ENCODE measurements at places on chromosomes 3 and 15.

- peak; percentile 67 for DNase-seq
These were observed 279.1 kb upstream of the THRB start for GRCh38 chr3:24773798-24774197.

DNA sequence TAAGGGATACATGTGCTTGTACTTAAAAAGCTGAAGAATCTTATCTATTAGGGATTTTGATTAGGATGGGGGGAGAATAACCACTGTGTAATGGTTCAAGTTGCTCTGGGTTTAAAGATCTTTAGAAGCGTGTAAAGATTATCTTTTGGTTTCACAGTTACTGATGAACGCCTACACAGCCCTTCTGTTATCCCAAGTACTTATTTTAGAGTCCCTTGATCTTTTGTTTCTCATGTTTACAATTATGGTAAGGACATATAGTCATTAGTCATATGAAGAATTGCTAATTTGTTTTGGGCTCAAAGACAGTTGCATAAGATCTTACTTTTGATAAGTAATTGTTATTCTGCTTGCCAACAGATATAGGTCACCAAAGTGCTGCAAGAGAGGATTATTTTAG, 160.1 kb downstream of the PLCL2 start:
- DNase-seq = peak; percentile 45

GRCh38 chr3:48694610-48695392, 9.1 kb upstream of the NCKIPSD start:
- peak; percentile 90 for DNase-seq

GRCh38 chr3:13655061-13655913, 106.4 kb downstream of the FBLN2 start:
- peak; percentile 21 for DNase-seq

DNA sequence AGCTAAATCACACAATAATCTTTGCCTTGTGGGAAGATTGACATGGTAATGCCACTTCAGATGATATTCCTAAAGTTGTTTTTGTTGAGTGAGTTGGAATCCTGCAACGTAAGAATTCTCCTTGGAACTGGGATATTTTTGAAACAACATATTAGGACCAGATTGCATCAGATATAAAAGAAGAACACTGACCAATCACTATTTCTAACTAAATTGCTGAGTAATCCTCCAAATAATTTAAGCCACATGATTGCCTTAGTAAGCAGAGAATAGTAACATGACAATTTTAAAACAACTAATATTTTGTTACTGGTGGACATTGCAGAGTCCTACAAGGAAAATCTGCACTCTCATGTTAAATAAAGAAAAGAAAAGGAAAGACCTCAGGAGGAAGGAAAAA, 353.9 kb upstream of the LMCD1 start:
- peak; percentile 62 for DNase-seq

DNA sequence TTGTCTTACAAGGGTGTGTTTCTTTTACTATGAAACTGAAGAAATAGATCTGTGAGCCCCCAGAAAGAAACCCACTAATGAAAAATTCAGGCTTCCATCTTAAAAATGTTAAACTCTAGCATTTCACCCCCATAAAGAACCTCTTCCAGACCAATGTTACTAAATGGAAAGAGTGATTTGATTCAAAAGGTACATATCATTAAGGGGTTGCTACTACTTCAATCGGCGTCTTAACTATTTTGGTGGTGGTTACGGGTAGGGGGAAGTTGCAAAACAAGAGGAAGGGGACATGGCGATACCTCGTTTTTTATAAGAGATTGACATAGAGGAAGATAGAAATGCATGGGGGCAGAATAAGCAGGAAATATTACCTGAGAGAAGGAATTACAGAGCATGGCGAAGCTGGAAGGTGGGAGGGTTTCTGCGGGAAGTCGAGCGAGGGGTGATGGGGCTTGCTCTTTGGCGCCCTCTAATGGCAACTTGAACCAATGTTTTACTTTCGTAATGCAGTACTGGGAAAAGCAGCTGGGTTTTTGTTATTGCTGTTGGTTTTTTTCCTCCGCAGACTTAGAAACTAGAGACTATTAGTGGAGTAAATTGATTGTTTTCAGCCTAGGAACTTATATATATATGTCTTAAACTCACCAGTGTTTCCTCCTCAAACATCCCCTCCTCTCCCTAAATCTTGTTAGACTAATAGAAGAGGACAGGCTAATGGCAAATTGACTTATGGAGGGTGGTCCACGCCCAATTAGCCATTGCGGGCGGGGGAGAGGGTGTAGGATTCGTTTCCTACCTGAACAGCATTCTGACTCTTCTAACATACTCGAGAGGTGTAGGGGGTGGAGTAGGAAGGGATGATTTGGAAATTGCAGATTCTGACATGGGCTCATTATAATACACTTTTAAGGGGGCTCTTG, 11.3 kb upstream of the SOX2 start:
- DNase-seq = peak; percentile 75

DNA sequence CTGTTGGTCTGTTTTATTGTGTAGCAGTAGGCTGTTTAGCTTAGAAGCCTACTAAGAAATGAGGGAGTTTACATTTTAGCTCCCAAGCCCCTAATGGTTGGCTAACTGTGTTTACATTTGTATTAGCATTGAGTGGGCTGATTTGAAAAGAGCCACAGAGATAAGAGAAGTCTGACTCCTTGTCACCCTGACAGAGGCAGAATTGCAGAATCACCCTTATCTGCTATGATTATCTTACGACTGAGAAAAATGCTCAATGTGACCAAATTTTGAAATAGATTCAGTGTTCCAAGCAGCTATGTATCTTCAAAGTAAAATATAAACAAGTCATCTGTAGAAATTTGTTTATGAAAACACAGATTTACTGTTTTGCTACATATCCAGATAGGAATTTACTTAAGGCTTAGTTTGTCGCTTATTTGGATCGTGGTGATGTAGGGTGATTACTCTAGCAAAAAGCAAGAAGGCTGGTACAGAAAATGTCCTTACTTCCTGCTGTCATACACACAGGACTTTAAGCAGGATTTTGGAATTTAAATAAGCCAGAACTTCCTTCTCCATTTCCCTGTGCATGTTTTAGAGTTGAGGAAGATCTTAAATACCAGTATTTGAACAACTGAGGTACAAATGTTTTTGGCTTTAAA, 19.0 kb downstream of the SEMA6D start:
- DNase-seq = no peak

DNA sequence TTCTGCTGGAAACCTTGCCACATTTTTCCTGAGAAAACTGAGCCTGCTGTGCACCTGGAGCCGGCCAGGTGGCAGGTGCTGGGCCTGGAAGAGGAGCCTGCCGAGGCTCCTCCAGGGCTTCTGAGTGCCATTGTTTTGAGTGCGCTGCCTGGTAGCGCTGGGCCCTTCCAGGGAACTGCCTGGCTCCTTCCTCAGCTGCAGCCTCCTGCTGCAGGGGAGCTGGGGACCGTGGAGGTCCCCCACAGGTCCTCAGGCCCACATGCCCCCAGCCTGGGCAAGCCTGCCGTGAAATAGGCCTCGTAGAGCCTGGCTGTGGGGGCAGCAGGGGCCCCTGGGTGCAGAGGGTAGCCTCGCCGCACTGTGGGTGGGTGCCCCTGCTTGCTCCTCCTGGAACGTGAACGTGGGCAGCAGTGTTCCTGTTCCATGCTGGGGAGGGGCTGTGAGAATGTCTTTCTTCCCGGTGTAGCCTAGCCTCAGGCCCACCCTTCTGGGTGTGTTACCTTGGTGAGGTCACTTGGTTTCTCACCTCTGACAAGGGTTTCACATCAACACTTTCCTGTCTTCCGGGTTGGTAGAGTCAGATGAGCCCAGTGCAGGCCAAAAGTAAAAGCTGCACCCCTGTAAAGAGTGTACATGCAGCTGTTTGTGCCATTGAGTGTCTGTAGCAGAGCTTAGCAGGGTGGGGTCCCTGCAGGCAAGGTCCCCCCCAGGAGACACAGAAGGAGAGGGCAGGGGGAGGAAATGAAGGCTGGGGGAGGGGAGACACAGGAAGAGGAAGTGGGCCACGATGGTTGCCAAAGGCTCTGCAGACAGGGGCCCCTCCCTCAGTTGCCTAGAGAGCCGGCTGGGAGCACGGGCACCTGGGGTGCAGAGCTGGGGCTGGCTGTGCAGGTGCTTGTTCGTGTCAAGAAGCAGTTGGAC, 34.5 kb downstream of the KLF13 start:
- no peak for DNase-seq

- DNase-seq = no peak
These were observed 262.3 kb upstream of the RASGRP1 start for GRCh38 chr15:38826880-38827279.

DNA sequence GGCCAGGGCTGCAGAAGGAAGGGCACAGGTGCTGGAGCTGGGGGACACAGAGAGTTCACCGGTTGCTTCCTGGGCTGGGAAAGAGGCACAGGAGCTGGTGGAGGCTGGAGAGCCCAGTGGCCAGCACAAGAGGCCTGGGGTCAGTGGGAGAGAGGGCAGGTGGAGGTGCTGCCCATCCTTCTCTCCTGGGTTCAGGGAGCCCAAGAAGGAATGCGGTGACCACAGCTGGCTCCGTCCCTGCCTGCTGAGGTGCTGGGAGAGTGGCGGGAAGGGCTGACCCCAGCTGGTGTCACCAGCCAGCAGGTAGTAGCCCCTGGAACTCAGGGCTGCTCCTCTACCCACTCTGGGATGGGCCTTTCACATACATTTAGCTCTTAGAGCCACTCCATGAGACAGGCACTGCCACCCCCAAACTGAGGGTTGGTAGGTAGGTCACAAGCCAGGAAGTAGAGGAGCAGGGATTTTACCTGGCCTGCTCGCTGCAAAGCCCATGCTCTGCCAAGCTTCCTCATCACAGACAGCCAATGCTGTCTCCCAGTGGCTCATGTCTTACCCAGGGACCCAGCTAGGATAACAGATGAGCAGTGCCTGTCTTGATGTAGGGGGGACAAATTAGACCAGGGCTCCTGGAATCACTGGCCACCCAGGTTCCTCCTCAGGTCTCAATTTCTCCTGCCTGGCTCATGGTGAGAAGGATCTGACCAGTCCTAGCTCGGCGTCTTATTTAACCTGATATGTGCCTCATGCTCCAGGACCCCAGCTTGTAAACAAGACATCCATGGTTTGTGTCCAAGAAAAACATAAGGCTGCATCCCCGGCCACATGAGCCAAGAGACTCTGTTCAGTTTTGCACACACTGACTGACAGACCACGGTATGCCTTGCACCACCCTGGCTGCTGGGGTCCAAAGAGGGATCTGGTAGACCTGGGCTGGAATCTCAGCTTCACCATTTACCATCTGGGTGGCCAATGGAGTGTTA, 119.2 kb downstream of the CORO2B start:
- DNase-seq = no peak
